Left colon (tissue), 2 donors: ENCODE measurements at places on chromosomes 7 and 10. TPM values are rescaled to one million over a fixed set of nuclear protein-coding genes. Genes with fewer than 3 reads are reported as not detected.

DNA sequence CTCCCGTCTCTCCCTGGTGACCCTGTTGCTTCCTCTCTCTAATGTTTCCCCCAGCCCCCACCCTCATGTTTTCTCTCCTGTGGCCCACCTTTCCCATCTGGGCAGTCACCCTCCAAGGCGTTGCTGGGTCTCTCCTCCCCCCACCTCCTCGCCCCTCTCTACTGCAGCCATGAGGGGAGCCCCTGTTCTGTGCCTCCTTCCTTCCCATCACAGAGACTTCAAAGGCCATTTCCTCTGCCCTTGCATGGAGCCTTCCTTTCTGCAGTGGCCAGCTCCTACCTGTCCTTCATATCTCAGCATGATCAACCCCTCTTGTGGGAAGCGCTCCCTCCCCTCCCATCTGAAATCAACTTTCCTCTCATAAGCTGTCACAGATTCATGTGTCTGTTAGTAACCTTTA, 194.0 kb upstream of the PRSS58 start:
- no peak for DNase-seq

- peak; percentile 64 for DNase-seq
These were observed 679 bp downstream of the ARF5 start for GRCh38 chr7:127588697-127589482.

TUBB8 gene
- total RNA-seq, result not detected

GRCh38 chr7:289209-289755, 688 bp upstream of the FOXL3 start:
- peak; percentile 19 for DNase-seq

- no peak for DNase-seq
These were observed 65.6 kb upstream of the PDLIM1 start for GRCh38 chr10:95356190-95356955.

UCMA gene
- not detected for total RNA-seq

LDB3 gene
- 0.31 TPM for total RNA-seq

SH2D4B gene
- total RNA-seq, result not detected

DNA sequence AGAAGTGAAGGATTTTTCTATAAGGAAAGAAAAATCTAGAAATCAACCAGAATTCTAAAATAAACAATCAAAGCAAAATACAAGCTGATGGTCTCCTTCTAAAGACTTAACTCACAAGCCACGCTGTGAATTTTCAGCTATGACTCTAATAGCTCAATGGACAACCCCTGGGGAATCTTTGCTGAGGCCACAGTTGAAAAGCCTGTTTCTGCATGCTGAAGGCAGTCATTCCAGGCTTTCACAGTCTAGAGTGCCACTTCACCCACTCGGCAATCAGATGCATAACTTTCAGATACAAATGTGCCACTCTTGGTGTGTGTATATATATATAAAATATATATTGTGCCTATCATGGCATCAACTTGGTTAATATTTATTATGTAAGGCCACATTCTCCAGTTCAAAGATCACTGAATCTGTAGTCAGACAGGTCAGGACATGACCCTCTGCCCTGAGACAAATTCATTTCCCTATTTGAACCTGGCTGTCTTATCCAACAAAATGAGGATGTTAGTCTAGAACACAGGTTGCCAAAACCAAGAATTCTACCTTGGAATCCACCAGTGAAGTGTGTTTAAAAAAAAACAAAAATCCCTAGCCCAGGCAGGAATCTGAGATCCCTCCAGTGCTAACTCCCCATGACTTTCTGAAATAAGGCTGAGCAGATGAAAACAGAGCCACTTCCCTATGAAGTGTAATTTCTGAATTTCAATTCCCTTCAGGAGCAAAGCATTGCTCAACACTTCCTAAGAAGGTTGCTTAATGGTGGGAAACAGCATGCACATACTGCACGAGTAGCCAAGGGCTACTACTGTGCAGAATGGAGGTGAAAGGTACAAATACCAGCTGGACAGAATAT, 9.9 kb downstream of the LIPA start:
- DNase-seq, result no peak

COL17A1 gene
- 159 TPM for total RNA-seq

DNA sequence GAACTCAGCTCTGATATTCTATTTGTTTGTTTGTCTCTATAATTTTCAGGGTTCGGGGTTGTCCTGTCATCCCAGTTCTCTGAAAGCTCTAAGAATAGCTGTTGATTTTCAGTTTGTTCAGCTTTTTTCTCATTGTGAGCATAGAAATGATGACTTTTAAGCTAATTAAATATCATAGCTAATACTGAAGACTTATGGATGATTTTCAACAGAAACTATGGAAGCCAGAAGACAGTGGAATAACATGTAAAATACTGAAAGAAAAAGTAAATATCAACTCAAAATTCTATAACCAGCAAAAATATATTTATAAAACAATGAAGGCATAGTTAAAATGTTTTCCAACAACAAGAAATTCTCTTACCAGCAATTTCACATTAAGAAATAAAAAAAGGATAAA, 96.4 kb upstream of the ETV1 start:
- no peak for DNase-seq

DNA sequence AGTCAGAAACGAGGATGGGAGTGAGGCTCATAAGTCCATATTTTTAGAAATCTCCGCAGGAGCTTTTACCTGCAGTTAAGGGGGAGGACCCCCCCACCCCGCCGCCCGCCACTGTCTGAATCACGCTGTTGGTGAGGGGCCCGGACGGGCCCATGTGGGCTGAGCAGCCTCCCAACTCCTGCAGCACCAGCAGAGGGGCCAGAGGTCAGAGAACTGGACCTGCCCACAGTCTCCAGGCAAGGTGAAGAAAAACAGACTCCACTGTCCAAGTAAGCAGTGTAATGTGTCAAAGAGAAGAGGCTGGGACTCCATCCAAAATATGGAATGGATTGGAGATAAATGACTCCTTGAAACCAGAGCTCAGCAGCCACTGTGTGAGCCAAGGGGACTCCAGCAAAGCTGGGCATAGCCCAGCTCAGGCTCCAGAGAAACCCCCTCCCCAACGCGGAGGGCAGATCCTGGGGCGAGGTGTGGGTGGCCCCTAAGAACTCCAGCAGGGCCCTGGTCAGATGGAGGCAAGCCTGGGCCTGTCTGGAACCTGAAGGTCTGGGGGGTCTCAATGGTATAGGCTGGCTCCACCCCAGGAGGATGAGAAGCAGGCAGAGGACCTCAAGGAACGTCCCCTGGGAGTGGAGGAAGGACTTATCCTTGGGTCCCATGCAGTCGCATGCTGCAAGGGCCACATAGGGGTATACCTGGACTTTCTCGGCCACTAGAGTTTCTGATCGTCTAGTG, 128.5 kb upstream of the TNS3 start:
- no peak for DNase-seq
